Stimulated activated naive CD8-positive, alpha-beta T cell treated with anti-CD3 and anti-CD28 coated beads, Interleukin-15, Interleukin-2, amounts not matched to agents 100 U/mL and 50 U/mL, for 24 hours (primary cell): ENCODE measurements at places on chromosomes 7 and 10.

GRCh38 chr10:131072651-131073468, 238.7 kb downstream of the TCERG1L start:
- DNase-seq = no peak

DNA sequence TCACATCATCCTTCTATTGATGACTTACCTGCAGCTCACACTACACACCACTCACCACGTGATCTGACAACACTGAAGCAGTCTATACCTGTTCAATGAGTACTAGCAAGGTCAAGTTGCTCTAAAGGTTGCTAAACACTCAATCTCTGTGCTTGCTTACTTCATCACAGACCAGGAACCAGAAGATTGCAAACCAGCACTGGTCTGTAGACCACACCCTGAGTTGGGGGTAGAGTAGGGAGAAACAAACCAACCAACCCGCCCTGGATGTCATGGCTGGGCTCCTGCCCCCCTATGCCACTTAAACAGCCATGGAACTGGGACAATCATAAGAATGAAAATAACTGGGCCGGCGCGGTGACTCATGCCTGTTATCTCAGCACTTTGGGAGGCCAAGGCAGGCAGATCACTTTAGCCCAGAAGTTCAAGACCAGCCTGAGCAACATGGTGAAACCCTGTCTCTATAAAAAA, 19.6 kb downstream of the DLG5 start:
- no peak for DNase-seq

- no peak for DNase-seq
Observed at GRCh38 chr10:84903320-84903719, 574.9 kb downstream of the CCSER2 start.

DNA sequence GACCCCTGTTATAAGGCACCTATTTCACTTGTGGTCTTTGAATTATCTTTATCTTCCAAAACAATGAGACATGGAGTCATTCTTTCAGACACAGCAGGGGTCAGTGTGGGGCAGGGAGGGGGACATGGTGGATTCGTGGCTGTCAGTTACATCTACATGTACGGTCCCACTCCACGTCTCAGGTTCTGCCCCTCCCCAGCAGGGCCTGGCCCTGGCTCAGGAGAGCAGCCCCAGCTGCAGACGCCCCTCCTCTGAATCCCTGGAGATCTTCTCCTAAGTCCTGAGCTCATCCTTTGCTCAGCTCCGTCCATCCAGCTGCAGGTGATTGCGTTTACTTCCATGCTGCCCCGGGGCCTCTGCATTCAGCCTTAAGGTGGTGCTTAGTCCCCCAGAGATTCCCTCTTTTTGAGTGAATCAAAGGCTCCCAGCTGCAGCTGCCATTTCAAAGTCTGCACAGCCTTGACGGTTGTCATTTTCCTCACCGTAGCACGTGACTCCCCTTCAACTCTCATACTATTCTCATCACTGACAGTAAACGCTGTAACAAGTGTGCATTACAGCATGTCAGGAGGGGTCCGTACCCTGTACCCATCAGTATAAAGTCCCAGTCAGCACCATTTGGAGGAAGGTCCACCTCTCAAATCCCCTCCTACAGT, 113.4 kb upstream of the TCERG1L start:
- DNase-seq = no peak

- no peak for DNase-seq
Observed at GRCh38 chr10:60675236-60675635, 103.0 kb upstream of the CDK1 start.

DNA sequence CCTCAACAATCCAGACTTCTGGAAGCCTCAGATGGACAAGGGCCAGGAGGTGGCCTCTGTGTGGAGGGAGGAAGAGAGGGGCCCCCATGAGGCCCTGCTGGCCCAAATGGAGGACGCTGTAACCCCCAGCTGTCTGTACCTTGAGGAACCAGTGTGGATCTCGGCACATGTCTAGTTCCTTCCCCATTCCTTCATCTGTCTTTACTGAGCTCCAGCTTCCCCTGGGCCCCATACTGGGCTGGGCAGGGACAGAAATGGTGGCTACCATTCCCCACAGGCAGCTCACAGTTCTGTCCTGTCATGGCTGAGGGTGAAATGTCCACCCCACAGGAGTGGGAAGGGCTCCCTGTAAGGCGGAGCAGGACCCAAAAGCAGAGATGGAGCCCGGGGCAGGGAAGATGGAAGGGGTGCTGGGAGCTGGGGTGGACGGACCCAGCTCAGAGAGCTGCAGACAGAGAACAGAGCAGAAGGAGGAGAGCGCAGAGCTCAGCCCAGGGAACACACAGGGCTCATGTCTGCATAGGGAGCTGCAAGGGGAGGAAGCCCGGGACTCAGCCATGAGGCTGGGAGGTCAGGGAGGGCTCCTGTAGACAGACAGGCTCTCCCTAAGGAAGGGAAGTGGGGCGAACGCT, 22.8 kb downstream of the ANTXRL start:
- DNase-seq = no peak
